Activated CD8-positive, alpha-beta memory T cell treated with anti-CD3 and anti-CD28 coated beads for 1 hour (primary cell): ENCODE measurements at places on chromosomes 3 and 15.

- no peak for DNase-seq
These were observed 462 bp downstream of the EDEM1 start for GRCh38 chr3:5187920-5188418.

GRCh38 chr3:107516475-107516874, 6.3 kb upstream of the BBX start:
- DNase-seq = no peak

DNA sequence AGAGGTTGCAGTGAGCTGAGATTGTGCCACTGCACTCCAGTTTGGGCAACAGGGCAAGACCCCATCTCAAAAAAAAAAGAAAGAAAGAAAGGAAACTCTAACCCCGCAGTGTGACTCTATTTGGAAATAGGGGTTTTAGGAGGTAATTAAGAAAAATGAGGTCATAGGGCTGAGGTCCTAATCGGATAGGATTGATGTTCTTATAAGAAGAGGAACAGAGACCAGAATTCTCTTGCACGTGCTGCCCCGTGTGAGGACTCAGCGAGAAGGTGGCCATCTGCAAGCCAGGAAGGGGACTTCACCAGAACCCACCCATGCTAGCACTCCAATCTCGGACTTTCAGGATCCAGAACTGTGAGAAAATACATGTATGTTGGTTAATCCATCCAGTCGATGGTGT, 25.8 kb downstream of the KLHL6 start:
- no peak for DNase-seq

DNA sequence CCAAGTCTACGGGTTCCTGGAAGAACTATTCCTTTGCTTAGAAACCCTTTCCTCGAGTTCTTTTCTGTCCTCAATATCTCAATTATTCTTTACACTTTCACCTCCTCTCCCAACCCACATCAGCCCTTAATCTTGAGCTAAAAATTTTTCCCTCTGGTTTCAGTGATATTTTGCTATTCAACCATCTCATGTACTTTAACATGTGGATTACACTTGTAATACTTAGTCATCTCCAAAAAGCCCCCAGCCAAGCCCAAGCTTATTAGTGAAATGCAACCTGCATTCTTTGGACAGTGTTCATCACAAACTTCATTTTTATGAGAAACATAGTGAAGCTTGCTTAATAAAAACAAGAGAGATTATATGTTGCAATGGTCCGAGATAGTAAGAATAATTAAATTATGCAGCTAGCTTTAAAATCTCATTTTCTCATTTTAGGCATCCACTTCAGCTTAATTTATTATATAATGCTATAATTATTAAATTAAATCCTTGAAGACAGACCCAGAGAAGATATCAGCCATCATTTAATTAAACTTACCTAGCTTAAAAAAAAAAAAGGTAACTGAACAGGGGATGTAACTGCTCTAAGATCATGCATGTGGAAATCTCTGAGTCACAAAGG, 534.5 kb upstream of the TBL1XR1 start:
- no peak for DNase-seq

DNA sequence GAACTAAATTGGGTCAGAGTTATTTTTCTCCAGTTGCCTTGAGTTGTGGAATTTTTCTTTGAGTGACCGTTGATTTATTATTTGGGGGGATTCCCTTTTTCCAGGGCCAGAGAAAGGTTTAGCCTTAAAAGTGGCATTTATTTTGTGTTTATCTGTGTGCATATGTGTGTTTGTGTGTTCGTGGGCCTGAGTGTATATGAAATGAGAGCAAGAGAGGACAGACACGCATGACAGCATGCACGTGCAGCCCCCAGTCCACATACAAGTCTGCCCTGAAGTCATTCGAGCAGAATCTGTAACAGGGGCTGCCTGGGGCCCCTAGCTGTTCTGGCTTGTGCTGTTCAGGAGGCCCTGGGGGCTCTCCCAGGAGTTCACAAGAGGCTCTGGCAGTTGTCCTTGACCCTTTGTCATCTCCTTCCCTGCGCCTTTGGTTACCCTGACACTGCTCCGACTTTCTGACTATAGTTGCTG, 18.3 kb upstream of the TRAK1 start:
- no peak for DNase-seq

DNA sequence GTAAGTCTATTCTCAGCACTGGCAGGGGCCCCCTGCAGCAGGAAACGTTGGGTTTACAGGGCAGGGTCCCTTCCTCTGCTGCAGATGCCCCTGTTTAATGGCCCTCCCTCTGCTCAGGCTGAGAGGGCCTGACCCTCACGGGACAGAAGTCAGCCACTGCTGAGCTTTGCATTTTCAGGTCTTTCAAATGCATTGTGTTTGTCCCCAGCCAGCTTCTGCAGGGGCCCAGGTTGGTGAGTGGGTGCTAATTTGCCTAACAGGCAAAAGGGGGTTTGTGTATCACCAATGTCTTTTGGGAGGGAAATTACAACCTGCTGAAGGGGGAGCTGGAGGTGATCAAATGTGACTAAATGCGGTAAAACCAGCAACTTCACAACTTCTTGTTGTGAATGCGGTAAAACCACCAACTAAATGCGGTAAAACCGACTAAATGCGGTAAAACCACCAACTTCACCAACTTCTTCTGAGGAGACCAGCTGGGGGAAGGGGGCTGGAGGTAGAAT, 44.8 kb upstream of the UBE2E1 start:
- DNase-seq = no peak
